ENCODE measurements at places on chromosomes 16 and 17.

GRCh38 chr16:85912211-85912974 is 13.4 kb downstream of the IRF8 start:
- no peak for DNase-seq

- no peak for DNase-seq
Observed at GRCh38 chr16:19481296-19481695, 40.6 kb downstream of the GDE1 start.

DNA sequence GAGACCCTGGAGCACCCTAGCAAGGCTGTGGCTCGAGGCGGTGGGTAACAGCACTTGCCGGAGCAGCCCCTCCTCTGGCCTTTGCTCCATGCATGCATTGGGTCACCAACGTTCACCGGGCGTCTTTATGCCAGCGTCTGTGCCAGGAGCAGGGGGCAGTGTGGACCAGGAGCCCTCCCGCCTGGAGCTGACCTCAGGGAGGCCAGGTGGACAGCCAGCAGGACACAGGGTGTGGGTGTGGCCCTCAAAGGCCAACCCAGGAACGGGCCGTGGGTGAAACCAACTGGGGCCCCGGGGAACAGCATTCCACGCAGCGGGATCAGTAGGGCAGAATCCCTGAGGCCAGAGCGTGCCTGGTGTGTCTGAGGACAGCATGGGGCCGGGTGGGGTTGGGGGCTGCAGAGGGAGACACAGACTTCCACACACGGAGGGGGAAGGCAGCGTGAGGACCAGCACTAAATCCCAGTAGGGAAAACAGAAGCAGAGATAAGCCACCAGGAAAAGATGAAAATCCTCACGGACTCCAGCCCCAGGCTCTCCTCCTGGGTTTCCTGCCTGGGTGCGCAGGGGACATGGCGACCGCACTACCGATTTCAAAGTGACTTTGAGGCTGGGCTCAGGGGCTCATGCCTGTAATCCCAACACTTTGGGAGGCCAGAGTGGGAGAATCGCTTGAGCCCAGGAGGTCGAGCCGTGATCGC is 2.9 kb upstream of the CD7 start:
- peak; percentile 73 for DNase-seq

DNA sequence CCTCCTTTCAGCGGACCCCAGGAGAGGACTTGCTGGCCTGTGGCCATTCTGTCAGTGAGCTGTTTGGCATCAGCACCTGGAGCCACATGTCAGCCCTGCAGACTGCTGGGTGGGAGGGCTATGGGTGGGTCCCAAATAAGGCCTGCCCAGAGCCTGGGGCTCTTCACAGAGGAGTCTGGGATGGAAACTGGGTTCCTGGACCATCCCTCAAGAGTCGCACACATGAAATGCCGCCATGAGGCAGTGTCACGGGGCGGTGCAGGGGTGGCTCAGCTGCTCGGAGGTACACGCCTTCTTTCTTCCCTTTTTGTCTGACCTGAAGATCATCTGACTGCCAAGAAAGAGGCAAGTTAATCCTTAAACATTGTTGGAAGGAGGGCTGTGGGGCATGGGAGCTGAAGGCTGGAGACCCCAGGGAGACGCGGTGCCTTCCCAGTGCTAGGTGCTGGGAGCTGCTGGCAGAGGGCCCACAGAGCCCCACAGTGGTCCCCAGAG is 14.8 kb downstream of the MPRIP start:
- no peak for DNase-seq

- no peak for DNase-seq
Observed at GRCh38 chr16:81280393-81280792, 34.4 kb upstream of the GAN start.

- no peak for DNase-seq
Observed at GRCh38 chr17:43587647-43588046, 41.5 kb upstream of the ETV4 start.

GRCh38 chr17:63474174-63474573 is 2.7 kb upstream of the ACE start:
- no peak for DNase-seq

- no peak for DNase-seq
Observed at GRCh38 chr17:18378205-18378505, 577 bp downstream of the EVPLL start.

GRCh38 chr16:57897053-57897784 is 73.7 kb downstream of the CNGB1 start:
- DNase-seq = no peak

DNA sequence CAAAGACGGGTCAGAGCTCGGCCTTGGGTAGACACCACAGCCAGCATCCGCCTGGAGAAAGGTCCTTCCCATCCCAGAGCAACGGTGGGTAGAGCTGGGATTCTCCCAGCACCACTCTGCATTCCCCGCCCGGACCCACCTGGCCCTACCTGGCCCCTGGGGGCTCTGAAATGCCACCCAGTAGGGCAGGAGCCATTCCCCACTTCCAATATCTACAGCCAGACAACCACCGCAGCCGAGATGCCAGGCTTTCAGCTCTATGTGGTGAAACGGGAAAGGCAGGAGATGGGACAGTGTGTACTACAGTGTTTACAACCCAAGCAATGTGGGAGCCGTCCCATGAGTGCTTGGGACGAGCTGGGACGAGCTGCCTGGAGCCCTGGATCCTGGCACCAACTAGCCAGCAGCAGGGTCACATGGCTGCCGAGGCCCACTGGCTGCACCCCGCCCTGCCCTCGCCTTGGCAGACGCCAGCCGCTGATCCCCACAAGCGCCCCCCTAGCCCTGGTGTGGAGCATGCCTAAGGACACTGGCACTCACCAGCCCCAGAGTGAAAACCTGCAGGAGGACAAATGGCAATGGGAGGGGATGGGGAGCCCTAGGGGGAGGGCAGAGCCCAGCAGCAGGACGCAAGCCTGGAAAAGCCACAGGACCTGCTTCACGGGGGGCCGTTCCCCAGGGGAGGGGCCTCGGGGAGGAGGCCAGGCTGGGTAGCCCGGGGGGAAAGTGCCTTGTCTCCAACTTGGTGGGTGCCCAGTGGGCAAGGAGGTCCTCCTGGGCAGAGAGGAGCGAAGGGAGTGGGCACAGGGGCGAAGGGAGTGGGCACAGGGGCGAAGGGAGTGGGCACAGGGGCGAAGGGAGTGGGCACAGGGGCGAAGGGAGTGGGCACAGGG is 13.5 kb downstream of the TMC6 start:
- no peak for DNase-seq

DNA sequence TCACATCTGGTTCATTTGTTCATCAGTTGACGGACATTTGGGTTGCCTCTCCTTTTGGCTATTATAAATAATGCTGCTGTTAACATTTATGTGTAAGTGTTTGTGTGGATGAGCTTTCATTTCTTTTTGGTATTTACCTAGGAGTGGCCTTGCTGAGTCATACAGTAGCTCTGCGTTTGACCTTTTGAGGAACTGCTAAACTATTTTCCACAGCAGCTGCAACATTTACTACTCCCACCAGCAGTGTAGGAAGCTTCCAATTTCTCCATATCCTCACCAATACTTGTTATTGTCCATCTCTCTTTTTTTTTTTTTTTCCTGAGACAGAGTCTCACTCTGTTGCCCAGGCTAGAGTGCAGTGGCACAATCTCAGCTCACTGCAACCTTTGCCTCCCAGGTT is 20.7 kb upstream of the PLCG2 start:
- DNase-seq = no peak

- DNase-seq = no peak
Observed at GRCh38 chr17:82237083-82237745, 8.4 kb downstream of the SLC16A3 start.

GRCh38 chr16:64924086-64924485 is 197.8 kb downstream of the CDH11 start:
- DNase-seq = no peak

- DNase-seq = peak; percentile 16
Observed at GRCh38 chr17:70767102-70767701, 597.9 kb downstream of the KCNJ2 start.

DNA sequence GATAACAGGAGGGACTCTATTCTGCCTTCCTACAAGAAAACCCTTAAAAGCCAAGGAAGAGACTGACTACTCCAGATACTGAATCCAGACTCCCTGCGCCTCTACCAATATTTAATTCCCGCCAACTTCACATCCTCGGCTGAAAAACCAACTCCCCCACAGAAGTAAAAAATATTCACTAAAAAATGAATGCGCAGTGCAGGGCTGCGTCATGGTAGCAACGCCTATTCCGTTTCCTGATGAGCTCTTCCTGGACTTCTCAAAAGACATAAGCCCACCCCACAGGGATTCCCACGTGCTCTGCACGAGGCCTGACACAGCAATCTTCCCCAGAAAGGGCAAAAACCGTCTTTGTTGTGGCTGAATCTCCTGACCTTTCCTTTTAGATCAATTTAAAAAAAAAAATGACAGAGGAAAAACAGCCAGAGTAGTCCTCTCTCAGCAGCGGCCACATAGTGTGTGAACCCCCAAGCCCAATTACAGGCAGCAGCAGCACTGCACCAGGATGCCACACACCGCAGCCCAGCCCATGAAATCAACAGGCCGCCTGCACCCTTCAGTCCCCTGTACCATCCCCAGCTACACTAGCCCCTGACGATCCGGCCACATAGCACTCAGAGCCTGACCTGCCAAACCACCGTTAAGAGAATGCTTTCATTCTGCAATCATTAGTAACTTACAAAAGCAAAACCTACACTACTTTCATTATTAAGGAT is 23.9 kb downstream of the KLHDC4 start:
- DNase-seq = no peak

DNA sequence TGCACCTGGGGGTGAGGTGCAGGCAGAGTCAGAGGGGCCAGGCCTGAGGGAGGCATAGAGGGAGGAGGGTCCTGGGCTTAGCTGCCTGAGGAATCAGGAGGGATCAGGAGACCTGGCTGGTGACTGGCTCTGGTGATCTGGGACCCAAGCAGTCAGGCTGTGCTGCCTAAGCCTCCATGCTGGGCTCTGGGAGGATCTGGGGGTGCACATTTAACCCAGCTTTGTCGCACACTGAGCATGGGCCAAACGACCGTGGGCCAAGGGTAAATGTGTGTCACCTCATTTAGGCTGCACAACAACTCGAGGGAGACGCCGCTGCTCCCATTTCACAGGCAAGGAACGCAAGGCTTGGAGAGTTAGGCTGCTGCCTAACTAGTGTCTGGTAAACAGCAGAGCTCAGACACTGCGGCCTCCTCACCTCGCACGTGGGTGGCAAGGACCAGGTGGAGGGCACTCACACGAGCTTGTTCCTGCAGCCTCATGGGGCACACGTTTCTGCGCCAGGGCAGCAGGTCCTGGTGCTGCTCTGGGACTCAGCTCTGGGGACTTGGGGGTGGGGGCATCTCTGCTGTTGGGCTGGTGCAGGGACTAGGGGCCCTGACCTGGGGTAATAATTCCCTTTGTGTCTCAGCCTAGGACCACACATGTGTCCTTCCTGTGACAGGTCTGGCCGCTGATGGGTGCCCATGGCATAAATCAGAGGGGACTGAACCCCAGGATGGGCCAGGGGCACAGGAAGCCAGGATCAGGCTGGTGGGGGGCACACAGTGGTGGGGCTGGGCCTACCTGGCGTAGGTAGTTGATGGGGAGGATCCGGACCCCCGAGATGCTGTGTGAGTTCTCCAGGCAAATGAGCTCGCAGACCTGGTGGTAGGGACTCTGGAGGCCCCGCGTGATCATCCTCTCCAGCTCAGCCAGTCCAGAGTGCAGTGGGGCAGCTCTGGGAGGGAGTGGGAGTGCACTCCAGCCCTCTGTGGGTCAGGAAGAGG is 18.7 kb downstream of the TMEM235 start:
- no peak for DNase-seq

GRCh38 chr17:13024526-13025257 is 6.9 kb upstream of the ELAC2 start:
- DNase-seq = peak; percentile 31

DNA sequence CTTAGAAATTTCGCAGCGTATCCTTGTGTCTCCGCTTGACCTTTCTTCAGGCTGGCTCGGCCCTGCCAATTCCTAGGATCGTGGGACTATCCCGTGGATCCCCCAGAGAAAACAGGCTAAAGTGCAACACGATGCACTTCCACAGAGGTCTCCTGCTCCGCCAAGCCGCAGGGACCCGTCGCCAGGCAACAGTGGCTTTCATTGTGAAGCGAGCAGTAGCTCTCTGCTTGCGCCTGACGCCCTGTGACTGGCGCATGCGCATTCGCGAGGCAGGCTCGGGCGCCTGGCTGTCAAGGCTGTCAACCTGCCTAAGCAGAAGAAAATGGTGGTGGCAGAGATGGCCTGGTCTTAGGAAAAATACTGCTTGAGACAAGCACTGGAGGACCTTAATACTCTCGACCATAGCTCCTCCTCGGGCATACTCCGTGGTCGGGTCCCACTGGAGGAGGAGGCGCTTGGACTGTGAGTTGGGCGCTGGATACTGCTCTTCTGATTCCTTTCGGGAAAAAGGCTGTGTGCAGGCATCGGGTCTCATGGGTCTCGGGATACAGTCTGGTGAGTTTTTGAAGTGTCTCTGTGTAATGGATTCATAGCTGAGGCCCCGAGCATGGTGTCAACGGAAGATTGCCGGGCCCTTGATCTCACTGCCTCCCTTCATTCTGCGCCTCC is 2336.1 kb downstream of the TP53TG3F start:
- DNase-seq = no peak

- DNase-seq = no peak
Observed at GRCh38 chr17:50547736-50548083, 736 bp downstream of the SPATA20 start.

GRCh38 chr17:41298458-41299135 is 4.1 kb downstream of the KRTAP29-1 start:
- no peak for DNase-seq

DNA sequence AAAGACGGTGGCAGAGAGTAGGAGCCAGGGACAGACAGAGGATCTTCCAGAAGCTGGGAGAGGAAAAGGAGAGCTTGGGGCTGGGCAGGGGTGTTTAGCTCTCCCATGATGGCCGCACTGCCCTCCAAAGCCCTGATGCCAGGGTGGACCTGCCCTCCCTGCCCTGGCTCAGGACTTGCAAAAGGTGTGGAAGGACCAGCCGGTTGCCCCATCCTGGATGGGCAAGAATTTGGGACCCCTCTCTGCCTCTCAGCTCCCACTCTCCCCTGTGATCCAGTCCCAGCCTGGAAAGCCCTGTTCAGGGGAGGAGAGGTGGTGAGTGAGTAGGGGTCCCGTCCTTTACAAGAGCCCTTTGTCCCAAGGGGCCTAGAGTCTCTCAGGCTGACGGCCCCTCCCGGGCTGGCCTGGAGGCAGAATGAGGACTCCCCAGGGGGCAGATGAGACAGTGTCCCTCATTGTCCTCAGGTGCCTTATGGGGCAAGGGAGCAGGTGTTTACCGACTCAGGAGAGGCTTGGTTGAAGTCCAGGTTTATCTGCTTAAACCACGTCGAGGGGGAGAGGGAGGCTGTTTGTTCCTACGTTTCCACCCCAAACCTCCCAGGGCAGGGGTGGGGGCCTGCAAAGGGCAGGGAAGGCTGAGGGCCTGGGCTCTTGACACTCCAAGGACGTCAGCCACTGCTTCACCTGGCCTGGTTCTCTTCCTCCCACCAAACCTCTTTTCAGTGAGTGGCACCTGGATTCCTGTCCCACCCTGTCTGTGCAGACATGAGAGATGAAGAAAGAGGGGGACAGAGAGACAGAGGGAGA is 19.3 kb upstream of the ITGA3 start:
- no peak for DNase-seq
